Motor neuron (in vitro differentiated cells): ENCODE measurements at places on chromosomes 5 and 9. TPM values are rescaled to one million over a fixed set of nuclear protein-coding genes. Genes with fewer than 3 reads are reported as not detected.

Gene TAS2R1
- total RNA-seq = 0.17 and 0.23 TPM in 2 replicates

GRCh38 chr9:105297442-105298075 lies 53.1 kb downstream of the SLC44A1 start:
- no peak for ATAC-seq

DNA sequence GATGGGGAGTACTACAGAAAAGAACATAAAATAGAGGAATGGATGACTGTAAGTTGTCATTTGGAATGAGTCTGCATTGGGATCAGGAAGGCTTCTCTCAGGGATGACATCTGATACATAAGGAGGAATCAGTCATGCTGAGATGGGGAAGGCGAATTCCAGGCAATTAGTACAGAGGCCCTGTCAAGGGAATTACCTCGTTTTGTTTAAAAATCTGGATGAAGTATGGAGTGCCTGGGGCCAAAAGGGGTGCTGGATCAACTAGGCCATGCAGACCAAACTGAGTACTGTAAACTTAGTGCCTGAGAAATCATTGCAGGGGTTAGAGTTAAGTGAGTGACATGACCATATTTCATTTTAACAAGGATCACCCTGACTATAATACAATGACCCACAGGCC lies 30.5 kb downstream of the JAKMIP2 start:
- no peak for ATAC-seq

- ATAC-seq = no peak
Measured at GRCh38 chr5:146402949-146403348, 44.2 kb upstream of the TCERG1 start.

GRCh38 chr5:43314724-43315123 lies 1.5 kb upstream of the HMGCS1 start:
- no peak for ATAC-seq

GRCh38 chr5:69374911-69375446 lies 5.4 kb downstream of the RAD17 start:
- no peak for ATAC-seq

- peak; percentile 53 for ATAC-seq
Measured at GRCh38 chr5:158979749-158980521, 119.8 kb downstream of the EBF1 start.

- ATAC-seq = no peak
Measured at GRCh38 chr9:95584176-95584575, 67.4 kb upstream of the PTCH1 start.

DNA sequence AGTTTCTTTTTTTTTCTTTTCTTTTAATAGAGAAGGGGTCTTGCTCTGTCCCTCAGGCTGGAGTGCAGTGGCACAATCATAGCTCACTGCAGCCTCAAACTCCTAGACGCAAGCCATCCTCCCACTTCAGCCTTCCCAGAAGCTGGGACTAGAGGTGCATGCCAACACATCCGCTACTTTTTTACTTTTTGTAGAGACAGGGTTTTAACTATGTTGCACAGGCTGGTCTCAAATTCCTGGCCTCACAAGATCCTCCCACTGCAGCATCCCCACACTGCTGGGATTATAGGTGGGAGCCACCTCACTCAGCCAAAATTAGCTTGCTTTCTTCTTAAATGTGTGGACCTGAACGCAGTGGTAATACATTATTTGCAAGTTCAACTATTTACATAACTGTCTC lies 66.1 kb downstream of the SERINC5 start:
- ATAC-seq = no peak
